ENCODE measurements at places on chromosomes 16 and 17. TPM values are rescaled to one million over a fixed set of nuclear protein-coding genes. Genes with fewer than 3 reads are reported as not detected.

The RAB37 gene
- 1.1 TPM for total RNA-seq

The TMEM220 gene
- total RNA-seq, result 5.1 TPM

The CCL17 gene
- not detected for total RNA-seq

The CLEC19A gene
- not detected for total RNA-seq

The ATMIN gene
- 37.1 TPM for total RNA-seq

The GOSR2 gene
- total RNA-seq, result 56.4 TPM

The TBC1D28 gene
- total RNA-seq, result not detected

The WSCD1 gene
- total RNA-seq, result 1.3 TPM

The CX3CL1 gene
- total RNA-seq, result 7.7 TPM

The KCTD11 gene
- 5.8 TPM for total RNA-seq
